OCI-M1 (cell line): ENCODE measurements at places on chromosomes 13 and 19.

DNA sequence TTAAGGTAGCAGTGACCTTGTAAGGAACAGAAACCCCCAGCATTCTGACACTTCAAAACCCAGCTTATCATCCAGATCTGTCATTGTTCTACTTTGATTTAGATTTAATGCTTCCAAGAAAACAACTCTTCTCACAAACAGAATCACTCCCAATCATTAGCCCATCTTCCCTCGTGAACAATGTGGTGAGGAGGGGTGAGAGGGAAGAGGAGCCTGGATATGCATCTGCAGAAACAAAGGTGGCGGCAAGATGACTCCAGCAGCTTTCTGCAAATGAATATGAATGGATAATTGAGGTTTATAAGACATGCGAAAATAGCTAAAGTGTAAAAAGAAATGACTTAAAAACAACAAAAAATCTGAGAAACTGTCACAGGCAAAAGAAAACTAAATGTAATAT lies 859.9 kb upstream of the SLC10A2 start:
- no peak for DNase-seq

DNA sequence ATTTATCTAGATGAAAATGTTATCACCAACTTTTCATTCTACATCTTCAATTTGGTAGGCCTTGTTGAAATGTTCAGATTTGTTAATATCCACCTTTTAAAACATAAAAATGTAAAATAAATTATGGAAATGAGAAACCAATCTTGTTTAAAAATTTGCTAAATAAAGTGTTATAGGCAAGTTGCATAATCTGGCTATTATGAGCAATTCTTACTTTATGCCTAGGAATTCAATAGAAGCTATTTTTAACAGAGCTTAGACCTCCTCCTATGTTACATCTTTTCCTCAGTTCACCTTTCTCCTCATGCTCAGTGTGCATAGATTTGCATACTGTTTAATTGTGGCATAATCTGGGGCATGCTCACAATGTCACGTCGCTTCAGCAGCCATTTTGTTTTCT lies 87.9 kb upstream of the POSTN start:
- DNase-seq: no peak

DNA sequence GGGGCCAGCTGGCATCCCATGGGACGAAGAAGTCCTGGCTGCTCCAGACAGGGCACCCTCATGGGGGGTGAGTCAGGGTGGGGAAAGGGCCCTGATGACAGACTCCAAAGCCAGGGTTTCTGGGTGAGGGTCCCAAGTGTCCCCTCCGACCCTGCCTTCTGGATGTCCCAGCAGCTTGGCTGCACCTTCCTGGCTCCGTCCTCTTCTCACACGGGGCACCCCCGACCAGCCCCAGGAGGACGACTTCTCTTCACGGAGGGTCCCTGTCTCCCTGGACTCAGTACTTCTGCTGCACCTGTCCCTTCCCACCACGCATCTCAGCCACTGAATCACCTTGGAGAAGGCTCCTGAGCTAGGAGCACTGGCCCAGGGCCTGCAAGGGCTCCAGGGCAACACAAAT lies 19.9 kb downstream of the MIER2 start:
- no peak for DNase-seq

DNA sequence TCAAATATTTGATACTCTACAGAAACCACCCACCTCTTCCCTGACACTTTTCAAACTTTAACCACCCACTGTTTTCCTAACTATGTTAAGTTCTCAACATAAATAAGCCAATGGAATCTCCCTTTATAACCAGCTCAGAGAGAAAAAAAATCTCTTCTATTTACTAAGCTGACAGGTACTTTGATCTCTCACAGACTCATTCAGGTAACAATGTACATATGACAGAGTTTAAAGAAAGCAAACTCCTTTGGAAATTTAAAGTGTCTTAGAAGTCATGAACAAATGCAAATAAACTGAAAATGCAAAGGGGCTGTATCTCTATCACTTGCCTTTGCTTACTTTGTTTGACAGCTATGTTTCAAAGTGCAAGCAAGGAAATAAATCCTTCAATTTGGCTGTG lies 109.3 kb downstream of the KLF12 start:
- no peak for DNase-seq

GRCh38 chr13:20369886-20370361 lies 137.8 kb upstream of the GJB6 start:
- no peak for DNase-seq

- DNase-seq: no peak
These were observed 83.4 kb downstream of the ATP8A2 start for GRCh38 chr13:25455146-25455545.

DNA sequence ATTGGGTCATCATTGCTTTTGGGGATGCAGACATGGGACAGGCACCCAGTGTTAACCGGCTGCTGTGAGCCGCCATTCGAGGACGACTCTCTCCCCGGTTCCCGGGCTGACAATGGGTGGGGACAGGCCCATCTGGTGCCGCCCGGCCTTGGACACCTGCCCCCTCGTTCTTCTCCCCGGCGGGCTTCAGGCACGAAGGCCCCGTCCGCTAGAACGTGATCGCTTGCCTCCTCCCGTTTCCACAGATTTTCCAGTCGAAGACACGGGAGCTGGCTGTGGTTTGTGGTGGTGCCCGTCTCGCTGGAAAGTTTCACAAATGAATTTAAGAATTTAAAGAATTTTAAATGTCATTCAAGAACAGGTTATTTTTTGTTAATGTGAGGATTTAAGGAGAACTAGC lies 2.0 kb downstream of the PALM start:
- no peak for DNase-seq

DNA sequence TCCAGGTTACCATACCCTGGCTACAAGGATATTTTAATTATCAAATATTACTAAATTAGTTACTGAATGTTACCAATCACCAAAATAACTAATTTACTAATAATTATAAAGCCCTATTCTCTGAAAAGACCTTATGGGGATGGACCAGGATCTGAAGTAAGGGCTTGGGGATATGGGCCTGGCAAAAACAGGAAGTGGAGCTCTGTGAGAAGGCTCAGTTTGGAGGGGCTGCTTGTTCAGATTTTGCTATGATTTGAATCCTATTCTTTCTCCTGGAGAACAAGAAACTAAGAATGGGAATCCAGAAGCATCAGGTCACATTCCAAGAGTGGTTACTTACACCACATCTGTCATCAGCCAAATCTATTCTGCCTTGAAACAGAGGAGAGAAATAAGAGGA lies 148.1 kb downstream of the DNAJC15 start:
- no peak for DNase-seq

- DNase-seq: no peak
These were observed 94.5 kb downstream of the ARHGEF7 start for GRCh38 chr13:111209613-111210012.

DNA sequence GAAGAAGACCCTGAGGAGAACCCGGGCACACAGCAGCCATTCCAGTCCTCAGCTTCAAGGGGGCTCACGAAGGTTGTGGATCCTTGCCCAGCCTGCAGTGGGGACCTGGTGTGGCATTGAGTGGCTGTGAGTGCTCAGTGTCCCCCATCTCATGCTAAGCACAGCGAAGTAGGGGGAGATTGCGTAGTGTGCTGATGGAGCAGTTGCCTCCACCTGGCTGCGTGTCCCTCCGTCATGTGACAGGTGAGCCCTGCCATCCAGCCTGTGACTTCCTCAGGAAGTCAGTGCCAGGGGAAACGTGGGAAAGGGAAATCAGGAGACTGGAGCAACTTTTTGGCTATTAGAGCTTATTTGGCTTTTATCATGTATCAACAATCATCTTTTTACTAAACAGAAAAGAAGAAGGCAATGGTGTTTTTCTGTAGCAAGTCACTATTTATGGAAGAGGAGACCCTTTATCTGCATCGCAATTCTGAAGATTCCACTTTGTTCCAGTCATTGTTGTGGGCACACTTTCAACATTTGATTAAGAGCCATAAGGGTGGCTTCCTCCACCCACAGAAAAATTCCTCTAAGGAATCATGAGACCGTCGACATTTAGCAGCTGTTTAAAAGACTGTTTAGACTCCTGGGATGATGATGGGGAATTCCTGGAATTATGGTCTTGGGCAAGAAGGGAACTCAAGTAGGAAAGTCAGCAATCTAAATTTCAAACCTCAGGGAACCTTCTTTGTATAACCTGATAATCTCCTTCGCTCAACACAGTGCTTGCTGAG lies 126.8 kb upstream of the SPATA13 start:
- no peak for DNase-seq

DNA sequence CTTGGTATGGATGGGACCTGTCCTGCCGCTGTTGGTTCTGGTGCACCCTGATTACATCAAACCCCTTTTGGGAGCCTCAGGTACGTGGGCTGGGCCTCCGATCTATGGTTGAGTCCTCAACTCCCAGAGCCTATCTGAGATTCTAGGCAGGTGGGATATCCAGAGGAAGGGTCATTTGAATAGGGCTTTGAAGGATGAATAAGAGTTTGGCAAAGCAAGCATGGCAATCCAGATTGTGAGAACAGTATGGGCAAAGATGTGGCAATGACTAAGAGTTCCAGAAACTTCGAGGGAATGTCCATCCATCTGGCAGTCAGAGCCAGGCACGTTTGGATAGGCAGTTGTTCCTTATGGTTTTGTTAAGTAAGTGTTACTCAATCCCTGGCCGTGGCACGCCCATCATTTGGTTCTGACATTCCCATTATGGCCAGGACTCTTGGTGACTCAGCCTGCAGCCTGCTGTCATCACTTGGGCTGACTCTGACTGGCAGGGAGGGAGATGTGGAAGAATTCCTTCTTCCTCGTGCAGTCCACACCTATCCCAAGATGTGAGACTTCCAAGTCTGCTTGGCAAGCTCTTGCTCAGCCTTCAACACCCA lies 21.5 kb downstream of the CYP4F22 start:
- DNase-seq: no peak
